ENCODE measurements at places on chromosomes 5 and 9. TPM values are rescaled to one million over a fixed set of nuclear protein-coding genes. Genes with fewer than 3 reads are reported as not detected.

Gene PPP1R2B
- not detected for total RNA-seq

Gene PCDHA6
- 0.09 TPM for total RNA-seq

- DNase-seq: no peak
Measured at GRCh38 chr5:53236683-53237082, 127.1 kb upstream of the MOCS2 start.

DNA sequence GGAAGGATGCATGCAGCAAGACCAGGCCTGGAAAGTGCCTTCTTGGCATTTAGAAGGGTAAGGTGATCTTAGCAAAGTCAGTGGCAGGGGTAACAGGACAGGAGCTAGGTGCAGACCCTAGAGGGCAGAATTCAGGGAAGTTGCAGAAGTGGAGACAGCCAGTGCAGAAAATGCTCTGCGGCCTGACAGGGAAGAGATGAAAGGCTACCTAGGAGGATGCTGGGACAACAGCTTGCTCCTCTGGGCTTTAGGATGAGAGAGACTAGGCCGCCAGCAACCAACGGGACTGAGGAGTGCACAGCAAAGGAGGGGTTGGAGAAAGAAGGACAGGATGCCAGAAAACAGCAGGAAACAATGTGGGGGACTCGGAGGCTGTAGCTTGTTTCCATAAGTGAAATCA, 219.9 kb downstream of the FSTL4 start:
- no peak for DNase-seq

DNA sequence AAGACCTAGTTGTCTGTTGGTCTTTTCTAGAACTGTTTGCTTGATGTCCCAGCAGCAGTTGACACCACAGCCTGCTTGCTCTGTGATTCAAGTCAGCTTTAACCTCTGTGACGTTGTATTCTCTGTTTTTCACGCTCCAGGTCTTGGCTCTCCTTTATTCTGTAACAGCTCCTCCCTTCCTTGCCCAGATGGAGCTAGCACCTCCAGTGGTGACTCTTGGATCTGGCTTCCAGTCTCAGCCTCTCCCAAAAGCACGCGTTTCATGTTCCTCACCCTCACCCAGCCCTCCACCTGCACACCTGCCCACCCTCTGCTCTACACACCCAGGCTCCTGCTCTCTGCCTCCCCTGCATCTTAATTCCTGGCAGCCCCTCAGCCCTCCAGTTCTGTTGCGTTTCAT, 50.6 kb downstream of the DMRT1 start:
- no peak for DNase-seq

All from HFFc6 (cell line).